MV-4-11 (cell line): ENCODE measurements at places on chromosomes 3 and 15.

DNA sequence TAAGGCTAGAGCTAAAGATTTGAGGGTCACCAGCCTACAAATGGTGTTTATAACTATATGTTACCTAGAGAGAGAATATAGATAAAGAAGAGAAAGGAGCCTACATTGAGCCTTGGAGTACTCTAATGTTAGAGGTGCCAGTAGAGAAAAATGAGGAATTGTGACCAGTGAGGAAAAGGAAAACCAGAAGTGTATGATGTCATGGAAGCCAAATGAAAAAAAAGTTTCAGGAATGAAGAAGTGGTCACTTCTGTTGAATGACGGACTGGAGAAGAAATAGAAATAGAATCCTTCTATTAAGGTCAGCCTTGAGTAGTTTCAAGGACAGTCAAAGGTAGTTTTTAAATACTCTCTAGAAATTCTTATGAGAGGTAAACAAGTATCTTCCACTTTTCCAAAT is 51.2 kb upstream of the MLF1 start:
- peak; percentile 11 for DNase-seq

- no peak for DNase-seq
These were observed 520.6 kb downstream of the MFSD1 start for GRCh38 chr3:159322322-159322939.

- DNase-seq: peak; percentile 25
These were observed 45.9 kb upstream of the TMEM115 start for GRCh38 chr3:50405249-50405648.

- DNase-seq: peak; percentile 72
These were observed 9.2 kb downstream of the IGF2BP2 start for GRCh38 chr3:185815391-185816282.

DNA sequence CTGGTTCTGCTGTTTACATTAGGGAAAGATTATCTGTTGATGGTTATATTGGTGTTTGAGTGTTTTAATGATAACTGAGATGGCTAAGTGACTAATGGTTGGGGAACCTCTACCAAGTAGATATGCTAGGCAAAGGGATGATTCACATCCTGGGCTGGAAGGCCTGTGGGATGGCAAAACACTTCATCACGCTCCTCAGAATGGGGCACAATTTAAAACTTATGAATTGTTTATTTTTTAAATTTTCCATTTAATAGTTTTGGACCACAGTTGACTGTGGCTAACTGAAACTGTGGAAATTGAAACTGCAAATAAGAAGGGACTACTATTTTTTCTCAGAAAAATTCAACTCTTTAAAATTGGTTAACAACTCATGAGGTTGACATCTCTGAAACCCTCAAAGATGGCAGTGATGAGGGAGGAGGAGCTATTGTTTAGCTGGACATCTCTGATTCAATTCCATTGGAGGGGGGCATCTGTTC is 100.5 kb upstream of the ZBED2 start:
- peak; percentile 16 for DNase-seq

DNA sequence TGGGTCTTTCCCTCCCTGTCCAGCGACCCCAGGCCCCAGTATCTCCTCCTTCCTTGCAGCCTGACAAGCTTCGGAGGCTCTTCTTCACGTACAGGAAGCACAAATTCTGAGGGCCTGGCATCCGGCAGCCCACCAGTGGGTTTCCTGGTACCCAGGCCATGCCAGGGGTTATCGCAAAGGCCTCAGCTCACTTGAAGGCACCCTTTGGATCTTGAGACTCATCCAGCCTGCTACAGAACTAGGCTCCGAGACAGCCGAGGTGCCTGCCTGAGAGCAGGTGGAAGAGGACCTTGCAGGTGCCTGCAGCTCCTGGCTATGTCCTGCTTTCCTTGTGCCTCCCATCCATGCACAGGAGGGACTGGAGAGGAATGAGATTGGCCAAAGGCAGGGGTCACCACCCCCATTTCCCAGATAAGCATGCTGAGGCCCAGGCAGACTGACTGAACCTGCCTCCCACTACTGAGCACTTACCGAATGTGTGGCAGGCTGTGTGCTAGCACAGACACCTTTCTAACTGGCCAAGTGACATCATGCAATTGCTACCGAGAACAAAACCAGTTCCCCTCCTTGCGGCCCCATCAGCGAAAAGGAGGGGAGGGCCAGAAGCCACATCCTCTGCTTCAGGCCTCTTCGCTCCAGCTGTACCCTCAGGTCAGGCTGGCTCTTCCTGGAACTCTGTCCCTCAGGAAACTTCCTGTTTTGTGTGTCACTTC is 11.2 kb downstream of the SH2D7 start:
- DNase-seq: peak; percentile 93

DNA sequence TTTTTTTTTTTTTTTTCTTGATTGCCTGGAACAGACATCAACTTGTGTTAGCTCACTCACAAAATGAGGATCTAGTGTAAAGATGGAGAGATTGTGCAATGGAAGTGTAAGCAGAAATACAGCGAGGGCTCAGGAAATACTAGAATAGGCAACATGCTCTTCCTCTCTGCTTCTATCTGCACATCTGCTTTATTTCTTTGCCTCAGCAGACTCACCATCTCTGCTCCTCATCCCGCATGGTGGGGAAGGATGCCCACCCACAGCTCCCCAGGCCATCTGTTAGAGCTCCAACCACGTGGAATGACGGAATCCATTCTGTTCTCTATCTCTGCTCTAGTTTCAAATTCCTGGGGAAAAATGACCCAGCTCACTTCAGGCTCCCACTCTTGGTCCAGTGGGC is 128.0 kb upstream of the ADAMTS9 start:
- DNase-seq: no peak

DNA sequence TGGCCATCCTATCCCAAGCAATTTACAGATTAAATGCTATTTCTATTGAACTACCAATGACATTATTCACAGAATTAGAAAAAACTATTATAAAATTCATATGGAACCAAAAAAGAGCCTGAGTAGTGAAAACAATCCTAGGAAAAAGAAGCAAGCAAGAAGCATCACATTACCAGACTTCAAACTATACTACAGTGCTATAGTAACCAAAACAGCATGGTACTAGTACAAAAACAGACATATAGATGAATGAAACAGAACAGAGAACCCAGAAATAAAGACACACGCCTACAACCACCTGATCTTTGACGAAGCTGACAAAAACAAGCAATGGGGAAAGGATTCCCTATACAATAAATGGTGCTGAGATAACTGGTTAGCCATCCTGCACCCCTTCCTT is 152.2 kb downstream of the TNIK start:
- DNase-seq: no peak

GRCh38 chr3:95343767-95344166 is 1280.9 kb downstream of the NSUN3 start:
- DNase-seq: no peak

GRCh38 chr3:173753593-173753992 is 356.0 kb downstream of the NLGN1 start:
- DNase-seq: no peak

GRCh38 chr3:50269977-50270413 is 1.0 kb downstream of the SEMA3B start:
- no peak for DNase-seq

- DNase-seq: no peak
These were observed 15.9 kb downstream of the CHL1 start for GRCh38 chr3:212432-212831.

GRCh38 chr15:41331833-41332193 is 578 bp downstream of the OIP5 start:
- no peak for DNase-seq

DNA sequence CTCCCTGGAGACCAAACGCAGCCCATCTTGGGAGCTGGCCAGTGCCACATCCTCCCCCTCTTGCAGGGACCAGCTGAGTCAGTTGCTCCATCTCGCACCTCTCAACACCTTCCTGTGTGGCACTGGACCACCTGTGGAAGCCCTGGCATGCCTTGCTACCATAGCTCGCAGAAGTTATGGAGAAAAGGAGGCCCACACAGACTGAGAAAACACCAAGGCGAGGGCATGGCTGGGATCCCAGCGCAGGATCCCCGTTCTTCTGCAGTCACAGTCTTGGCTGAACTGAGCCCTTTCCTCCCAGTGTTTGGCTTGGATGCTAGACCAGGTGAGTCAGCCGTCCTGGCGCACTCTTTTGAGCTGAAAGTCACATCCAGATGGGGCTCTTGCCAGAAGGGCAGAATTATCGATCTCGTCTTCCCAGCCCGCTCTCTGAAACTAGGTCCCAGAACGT is 46.9 kb downstream of the CHRD start:
- DNase-seq: no peak
